Sciatic nerve (tissue), 2 donors: ENCODE measurements at places on chromosomes 3 and 15. TPM values are rescaled to one million over a fixed set of nuclear protein-coding genes. Genes with fewer than 3 reads are reported as not detected.

- no peak for DNase-seq
Observed at GRCh38 chr15:40325700-40326099, 2.2 kb downstream of the INAFM2 start.

- DNase-seq: peak; percentile 30
Observed at GRCh38 chr15:25250011-25250596, 188.7 kb downstream of the UBE3A start.

- DNase-seq: no peak
Observed at GRCh38 chr15:71261909-71262308, 146.6 kb downstream of the THSD4 start.

Gene MINAR1
- total RNA-seq: 0.98 TPM

GRCh38 chr3:54159917-54160316 is 37.6 kb downstream of the CACNA2D3 start:
- no peak for DNase-seq

Gene PLSCR2
- total RNA-seq: 0.71 TPM

Gene C3orf80
- 0.49 TPM for total RNA-seq

DNA sequence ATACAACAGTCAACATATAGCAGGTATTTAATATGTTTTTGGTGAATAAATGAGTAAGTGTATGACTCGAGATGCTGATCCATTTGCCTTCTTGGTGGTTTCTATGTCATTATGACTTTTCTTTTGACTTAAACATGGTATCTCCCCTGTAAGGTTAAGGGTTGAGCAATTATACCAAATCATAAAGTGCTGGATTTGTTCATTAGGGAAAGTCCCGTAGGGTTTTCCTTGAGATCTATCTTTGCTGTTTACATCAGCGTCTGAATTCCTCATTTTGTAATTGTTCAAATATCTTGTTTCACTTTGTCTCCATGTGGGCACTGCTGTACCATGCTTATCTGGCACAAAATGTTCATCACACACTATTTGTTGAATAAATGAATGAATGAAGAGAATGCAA is 562.6 kb downstream of the EDEM1 start:
- DNase-seq: no peak

- DNase-seq: no peak
Observed at GRCh38 chr15:92451225-92451825, 57.6 kb downstream of the ST8SIA2 start.

- DNase-seq: no peak
Observed at GRCh38 chr15:101526442-101526841, 36.9 kb upstream of the PCSK6 start.

DNA sequence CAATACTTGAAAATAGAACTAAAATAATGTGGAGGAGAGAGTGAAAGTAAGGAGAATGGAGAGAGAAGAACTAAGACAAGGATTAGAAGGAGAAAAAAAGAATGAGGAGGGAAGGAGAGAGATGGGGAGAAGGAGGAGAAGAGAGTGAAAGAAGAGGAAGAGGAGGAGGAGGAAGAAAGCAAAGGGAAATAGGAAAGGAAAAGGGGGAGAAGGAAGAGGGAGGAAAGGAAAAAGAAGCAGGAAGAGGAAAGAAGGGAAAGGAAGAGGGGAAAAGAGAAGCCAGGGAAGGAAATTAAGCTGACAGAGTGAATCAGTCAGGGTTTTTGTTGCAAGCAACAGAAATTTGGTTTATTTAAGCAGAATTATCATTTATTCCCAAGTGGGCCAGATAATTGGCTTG is 241.7 kb upstream of the P2RY1 start:
- no peak for DNase-seq

DNA sequence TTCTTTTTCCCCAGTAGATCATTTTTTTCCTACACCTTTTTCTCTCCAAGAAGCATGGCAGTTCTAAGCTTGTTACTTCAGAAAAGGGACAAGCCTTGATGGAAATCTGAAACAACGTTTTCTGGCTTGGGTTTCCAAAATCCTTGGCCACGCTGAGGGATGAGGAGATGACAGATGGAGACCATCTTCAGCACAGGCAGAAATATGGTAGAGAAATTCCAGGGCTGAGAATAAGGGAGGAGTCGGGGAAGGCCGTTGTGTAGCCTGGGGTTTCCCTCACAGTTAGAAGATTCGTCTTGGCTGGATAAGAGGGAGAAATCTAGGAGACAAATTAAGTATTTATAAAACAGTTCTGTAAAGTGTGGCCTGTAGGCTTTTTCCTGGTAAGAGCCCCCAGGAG is 33.9 kb upstream of the STT3B start:
- DNase-seq: no peak

- peak; percentile 77 for DNase-seq
Observed at GRCh38 chr15:63350178-63350621, 31.4 kb downstream of the CA12 start.

DNA sequence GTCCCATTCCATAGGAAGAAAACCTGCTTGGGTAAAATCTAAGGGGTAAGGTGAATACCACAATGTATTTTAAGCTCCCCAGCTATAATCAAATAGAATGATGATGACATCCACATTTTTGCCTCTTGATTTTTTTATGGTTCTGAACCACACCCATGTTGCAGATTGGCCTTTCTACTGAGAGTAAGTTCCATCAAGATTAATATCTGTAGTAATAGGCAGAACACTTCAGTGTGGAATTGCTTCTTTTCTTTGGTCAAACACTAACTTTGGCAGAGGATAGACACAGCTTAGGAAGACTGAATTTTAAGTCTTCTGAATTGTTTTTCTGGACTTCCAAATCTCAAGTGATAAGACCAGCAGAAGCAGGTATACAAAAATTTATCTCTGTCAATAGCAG is 27.0 kb downstream of the PLS1 start:
- no peak for DNase-seq

- DNase-seq: no peak
Observed at GRCh38 chr3:38605981-38606380, 43.5 kb downstream of the SCN5A start.

Gene GABRR3
- not detected for total RNA-seq

Gene MNS1
- total RNA-seq: 5.1 TPM

- no peak for DNase-seq
Observed at GRCh38 chr15:80974914-80975313, 14.7 kb downstream of the MESD start.

DNA sequence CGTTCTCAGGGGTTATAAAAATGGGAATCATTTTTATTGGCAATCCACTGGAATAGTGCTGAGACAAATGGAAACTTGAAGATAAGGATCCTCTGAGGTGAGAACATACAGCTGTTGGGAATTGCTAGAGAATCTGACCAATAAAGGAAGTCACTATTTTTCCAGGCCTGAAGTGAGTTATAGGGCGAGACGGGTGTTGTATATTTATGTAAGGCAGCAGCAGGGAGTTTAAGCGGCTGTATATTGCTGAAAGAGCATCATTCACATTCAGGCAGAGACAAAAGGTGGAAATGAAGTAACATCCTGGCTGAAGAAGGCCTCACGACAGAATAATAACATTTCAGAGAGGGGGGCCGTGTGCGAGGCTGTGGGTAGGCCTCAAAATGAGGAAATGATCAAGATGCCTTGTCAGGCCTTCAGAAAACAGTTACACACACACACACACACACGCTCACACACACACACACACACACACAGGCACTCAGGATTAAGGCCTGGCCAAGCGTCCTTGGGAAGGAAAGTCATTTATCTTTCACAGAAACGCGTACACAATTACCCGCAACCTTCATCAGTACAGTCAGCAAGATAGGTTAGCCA is 964.9 kb upstream of the NR2F2 start:
- no peak for DNase-seq

DNA sequence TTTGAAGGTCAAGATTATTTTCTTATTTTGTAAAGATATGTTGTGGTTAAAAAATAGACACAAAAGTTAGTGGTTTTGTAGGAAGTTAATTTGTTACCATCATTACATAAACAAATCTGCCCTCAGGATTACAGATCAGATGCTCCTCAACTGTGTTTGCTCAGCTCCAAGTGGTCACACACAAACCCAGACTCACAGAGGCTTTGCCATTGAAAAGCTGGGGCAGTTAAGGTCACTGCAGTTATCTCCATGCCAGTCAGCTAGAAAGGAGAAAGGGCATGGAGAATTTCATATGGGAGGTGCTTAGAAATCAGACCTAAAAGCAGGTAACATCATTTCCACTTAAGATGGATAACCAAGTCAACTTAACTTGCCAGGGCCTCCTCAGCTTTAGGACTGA is 825.7 kb upstream of the GBE1 start:
- DNase-seq: no peak

DNA sequence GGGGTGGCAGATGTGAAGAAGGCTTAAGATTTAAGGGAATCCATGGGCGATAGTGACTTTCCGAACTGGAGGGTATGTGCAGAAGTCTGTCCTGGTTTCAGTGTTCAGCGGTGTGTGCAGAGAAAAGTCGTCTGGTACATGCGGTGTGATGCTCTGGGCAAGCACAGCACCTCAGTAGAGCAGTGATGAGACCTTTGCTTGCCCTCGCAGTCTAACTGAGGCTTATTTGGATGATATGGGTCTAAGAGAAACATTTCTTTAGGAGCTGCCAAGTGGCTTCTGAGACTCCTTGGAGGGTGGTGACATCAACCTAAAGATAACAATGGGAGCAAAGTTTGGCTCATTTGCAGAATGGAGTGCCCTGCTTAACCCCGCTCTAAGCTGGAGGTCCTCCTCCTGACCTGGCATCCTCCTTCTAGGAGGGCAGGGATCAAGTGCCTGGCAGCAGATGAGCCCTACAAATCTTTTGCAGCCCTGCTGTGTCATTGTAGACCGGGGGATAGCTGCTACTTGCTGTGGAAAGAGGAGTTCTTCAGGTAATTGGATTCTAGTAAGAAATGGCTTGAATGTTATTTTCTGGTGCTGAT is 228.1 kb upstream of the AZI2 start:
- no peak for DNase-seq

- no peak for DNase-seq
Observed at GRCh38 chr3:52774901-52775864, 2.2 kb upstream of the ITIH1 start.

GRCh38 chr3:90128391-90128790 is 1021.0 kb downstream of the EPHA3 start:
- no peak for DNase-seq

GRCh38 chr3:185732782-185733181 is 92.1 kb downstream of the IGF2BP2 start:
- DNase-seq: no peak

GRCh38 chr3:180646187-180646790 is 33.0 kb downstream of the CCDC39 start:
- DNase-seq: no peak

GRCh38 chr3:70067860-70068521 is 68.5 kb downstream of the SAMMSON start:
- DNase-seq: no peak

DNA sequence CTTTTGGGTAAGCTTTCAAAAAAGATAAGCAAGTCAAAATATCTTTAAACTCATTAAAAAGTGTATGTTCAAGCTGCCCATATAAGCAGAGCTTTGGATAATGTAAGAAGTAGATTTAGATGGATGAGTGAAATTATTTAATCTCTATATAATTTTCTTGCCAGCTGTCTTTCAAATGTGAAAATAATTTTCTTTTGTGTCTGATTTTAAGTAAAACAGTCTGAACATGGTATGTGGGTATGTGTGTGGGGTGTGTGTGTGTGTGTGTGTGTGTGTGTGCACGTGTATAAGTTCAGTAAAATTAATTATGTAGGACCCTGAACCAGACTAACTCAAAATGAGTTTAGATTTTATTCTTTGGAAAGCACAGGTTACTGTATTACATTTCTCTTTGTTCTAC is 155.2 kb upstream of the CGNL1 start:
- no peak for DNase-seq

- no peak for DNase-seq
Observed at GRCh38 chr3:16439163-16439847, 74.2 kb downstream of the RFTN1 start.

Gene KIF23
- total RNA-seq: 11.8 TPM

GRCh38 chr3:47978386-47978785 is 37.8 kb downstream of the MAP4 start:
- no peak for DNase-seq

DNA sequence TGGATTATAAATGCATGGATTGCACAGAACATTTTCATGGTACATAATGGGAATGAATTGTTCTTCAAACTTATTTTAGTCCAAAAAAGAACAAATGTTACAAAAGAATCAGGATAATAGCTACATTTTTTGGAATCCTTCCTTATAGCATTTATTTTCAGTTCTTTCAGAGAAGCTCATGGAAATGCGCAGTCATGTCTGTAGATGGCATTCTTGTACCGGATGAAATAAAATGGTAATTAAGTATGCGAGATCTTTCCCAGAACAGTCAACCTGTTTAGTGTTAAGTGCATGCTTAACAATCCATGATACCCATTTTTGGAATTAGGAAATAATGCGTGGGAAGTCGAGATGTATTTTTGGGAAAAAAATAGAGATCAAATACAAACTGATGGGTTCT is 38.2 kb upstream of the GOLGA8B start:
- DNase-seq: no peak

GRCh38 chr15:101168898-101169494 is 82.9 kb downstream of the CHSY1 start:
- DNase-seq: no peak

Gene IMPG2
- 0.22 TPM for total RNA-seq

GRCh38 chr15:66708389-66708788 is 6.4 kb downstream of the SMAD6 start:
- DNase-seq: no peak
